ENCODE measurements at places on chromosomes 5 and 9. TPM values are rescaled to one million over a fixed set of nuclear protein-coding genes. Genes with fewer than 3 reads are reported as not detected.

DNA sequence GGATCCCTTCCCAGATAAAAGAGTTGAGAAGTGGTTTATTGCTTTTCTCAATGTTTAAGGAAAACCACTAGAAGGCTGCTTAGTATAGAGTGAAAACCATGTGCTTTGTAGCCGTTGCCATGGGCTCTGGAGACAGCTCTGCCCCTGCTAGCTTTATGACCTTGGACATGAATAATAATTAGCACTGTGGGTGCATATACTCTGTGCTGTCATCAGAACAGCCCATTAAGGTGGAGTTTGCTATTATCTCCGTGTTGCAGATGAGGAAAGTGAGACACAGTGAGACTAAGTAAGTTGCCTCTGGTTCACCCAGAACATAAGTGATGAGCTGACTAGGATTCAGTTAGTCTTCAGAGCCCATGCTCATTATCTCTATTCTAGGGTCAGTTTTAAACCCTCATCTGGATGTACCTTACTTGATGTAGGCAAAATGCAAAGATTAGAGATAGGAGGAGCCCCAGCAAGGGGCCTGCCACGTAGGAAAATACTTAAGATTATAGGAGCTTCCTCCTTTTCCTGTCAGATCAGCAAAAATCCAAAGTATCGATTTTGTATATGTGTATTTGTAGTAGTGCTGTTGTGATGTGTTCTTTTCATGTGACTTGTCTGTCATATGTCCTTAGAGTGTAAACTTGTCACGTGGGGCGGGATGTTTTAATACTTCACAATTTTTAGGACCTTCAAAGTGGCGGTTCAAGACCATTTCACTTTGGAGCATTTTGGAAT lies 102.5 kb downstream of the TLE4 start:
- H3K4me3 ChIP-seq: no peak overlapping the region
- H3K36me3 ChIP-seq: peaks cover 10% of the 10 kb centered on the region
- no peak overlapping the region for H3K27ac ChIP-seq
- H3K4me1 ChIP-seq: peaks cover 13% of the 10 kb centered on the region

DNA sequence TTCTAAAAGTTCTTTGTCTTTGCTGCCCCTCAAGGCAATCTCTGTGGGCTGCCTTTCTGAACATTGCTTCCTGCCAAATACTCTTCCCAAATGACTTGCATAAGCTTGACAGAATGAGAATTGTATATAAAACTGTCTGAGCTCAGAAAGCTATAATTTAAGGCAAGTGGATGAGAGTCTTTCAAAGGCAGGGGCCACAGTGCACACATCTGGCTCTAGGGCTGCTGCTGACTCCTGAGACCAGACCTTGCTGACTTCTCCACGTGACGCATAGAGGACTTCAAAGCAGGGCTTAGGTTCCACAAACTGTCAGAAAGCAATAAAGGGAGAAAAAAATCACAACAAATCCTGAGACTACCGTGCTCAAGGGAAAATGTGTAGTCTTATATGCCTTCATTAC lies 79.4 kb upstream of the DIRAS2 start:
- H3K27ac ChIP-seq: no peak overlapping the region
- no peaks in the 10 kb centered on the region for H3K27me3 ChIP-seq
- no peaks in the 10 kb centered on the region for H3K4me1 ChIP-seq
- no peaks in the 10 kb centered on the region for H3K36me3 ChIP-seq
- no peak overlapping the region for H3K4me3 ChIP-seq

DNA sequence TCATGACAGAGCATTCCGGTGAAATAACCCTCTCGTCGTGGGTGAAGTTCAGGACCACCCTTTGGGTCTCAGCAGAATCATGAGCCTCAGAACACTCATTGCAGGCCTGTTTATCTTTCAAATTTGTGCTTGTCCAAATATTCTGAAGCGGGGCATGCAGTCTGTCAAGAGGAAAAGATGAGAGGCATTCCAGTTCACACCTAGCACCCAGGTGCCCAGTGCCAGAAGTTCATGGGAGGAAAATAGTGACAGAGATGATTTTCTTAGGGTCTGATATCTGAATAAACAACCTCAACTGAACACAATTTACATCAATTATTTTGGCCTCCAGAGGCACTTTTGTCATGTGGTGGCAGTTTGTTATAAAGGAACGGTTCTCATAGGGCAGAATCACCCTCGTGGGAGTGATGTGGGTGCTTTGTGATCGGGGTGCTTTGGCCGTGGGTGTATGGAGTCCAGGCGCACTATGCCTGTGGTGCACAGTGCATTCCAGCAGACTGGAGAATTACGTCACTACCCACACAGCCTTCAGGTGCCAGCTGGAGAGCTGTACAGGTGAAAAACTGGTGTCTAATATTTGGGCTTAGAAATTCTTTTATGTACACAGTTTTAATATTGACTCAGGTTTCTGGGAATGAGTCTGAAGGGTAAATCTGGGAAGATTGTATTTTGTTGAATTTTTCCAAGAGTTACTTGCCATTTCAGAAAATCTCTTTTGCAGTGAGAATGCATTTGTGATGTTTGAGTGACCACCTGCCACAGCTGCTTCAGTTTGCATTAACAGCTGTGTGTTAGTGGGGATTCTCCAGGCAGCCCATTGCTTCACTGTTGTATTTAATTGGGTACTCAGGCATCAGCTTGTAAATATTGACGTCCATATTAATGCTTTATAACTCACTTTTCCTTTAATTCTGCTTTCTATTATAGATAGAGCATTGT lies 289.3 kb downstream of the FANCC start:
- H3K36me3 ChIP-seq: peaks cover 7% of the 10 kb centered on the region
- no peak for DNase-seq
- no peak overlapping the region for H3K4me3 ChIP-seq
- H3K27ac ChIP-seq: no peak overlapping the region

DNA sequence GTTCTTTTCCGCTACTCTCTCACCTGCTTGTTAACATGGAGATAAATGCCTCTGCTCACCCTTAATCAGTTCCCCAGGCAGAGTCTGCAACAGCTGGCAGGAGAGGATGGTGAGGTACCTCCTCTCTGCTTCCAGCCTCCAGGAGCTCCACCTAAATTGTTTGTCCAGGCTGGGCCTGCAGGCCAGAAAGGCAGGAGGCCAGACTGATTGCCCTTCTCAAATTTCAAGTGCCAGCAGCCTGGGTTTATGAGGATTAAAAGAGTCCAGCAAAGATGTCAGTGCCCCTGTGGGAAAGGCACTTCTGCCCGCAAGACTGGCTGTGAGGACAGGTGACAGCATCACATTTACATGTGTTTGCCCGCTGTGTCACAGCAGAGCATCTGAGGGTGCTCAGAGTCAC lies 19.8 kb downstream of the CORO2A start:
- DNase-seq: no peak
- H3K4me3 ChIP-seq: no peak overlapping the region
- no peaks in the 10 kb centered on the region for H3K36me3 ChIP-seq
- H3K27ac ChIP-seq: no peak overlapping the region

DNA sequence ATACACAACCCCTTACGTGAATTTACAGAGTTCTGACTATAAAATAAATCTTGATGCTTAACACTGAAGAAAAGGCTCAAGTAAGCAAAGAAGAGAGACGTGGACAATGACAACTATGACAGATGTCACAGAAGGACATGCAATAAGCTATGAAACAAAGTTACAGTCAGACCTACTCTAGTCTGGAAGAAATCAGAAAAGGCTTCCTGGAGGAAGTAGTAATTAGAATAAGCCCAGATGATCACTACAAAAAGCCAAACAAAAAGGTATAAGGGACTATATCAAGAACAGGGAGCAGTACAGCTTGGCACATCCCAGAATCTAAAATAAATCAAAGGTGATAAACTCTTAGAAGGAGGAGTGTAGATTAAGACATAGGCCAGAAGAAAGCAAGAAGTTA lies 6.3 kb downstream of the FNIP1 start:
- no peak overlapping the region for H3K4me3 ChIP-seq
- peaks cover 1% of the 10 kb centered on the region for H3K27me3 ChIP-seq
- no peaks in the 10 kb centered on the region for H3K36me3 ChIP-seq
- DNase-seq: no peak
- H3K4me1 ChIP-seq: peaks cover 13% of the 10 kb centered on the region

Gene KIF20A
- 10.3 TPM for total RNA-seq
